ENCODE measurements at places on chromosomes 12 and 14. TPM values are rescaled to one million over a fixed set of nuclear protein-coding genes. Genes with fewer than 3 reads are reported as not detected.

DNA sequence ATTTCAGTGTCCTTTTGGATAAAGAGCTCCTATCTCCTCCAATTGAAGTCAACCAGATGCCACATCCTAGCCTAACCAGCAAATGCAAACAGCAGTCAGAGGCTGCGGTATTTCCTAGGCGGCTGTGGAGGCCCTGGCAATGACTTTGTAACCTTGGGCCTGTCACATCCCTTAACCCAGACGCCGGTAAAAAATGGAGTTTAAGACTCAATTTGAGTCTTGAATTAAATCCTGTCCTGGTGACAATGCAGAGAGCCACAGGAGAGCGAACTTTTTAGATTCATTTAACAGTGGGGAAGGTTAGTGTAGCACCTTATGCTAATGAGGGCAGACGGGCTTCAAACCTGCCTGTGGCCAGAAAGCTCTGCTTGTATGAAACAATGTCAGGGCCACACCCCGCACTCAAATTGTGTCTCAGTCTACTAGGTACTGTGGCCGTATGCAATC is 1.3 kb downstream of the C12orf75 start:
- DNase-seq, result no peak
- no peak overlapping the region for H3K27ac ChIP-seq

DNA sequence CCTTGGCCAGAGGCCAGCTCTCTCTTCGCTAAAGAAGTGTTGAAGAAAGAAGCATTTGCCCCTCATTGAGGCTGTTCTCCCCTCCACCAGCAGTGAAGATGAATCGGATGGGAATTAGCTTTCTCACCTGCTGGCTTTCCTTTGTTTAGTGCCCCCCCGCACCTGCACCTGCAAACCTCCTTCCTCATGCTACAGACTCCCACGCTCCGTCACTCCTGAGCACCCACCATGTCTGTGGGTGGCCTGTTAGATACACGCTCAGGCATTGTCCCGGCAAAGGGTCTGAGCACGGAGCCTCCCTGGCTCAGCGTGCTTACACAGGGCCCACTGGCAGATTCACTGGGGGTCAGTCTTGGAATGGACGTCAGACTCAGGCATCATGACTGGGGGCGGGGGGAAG is 121.6 kb downstream of the GLT1D1 start:
- H3K27ac ChIP-seq, result no peak overlapping the region
- peaks cover 3% of the 10 kb centered on the region for H3K27me3 ChIP-seq
- DNase-seq, result no peak
- H3K36me3 ChIP-seq, result no peaks in the 10 kb centered on the region

- H3K27me3 ChIP-seq, result no peaks in the 10 kb centered on the region
- no peaks in the 10 kb centered on the region for H3K36me3 ChIP-seq
- no peak overlapping the region for H3K27ac ChIP-seq
- no peak overlapping the region for H3K4me3 ChIP-seq
- H3K4me1 ChIP-seq, result peaks cover 4% of the 10 kb centered on the region
Measured at GRCh38 chr14:54906075-54906474, 3.4 kb upstream of the GCH1 start.

The GALNT6 gene
- 0.26 TPM for total RNA-seq
